Mammary epithelial cell (primary cell): ENCODE measurements at places on chromosomes 1 and 21.

GRCh38 chr1:231590453-231591198 lies 36.0 kb upstream of the DISC1 start:
- DNase-seq = peak; percentile 51

DNA sequence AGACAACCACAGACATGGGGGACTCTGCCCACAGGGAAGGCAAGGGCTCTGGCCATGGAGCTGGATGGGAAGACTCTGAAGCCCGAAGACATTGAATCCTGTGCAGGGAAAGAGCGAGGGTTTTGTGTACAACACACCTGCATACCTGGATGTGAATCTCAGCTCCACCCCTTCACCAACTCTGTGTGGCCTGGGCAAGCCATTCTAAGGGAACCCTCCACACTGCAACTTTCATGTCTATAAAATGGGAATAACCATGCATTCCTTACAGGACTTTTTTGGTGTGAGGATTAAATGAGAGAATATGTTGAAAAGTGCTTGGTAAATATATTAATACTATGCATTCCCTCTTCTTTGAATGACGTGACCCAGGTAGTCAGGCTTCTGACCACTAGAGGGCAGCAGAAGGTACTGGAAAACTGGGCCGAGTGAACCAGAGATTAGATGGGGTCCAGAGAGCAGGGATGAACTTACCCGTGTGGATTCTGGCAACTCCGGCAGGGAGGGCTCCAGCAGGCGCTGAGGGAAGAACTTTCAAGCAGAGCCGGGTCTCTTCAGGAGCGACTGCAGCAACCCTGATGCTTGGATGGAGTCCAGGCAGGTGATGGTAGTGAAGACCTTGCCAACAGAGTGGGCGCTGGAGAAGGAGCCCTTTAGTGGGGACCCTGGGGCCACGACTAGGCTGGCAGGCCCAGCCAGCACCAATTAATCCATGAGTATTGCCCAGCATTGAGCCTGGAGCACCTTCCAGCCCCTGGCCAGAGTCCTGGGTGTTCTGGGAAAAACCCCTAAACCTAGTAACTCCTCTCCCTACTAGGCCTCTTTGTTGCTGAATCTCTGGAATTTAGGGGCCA lies 834 bp upstream of the ELF3 start:
- peak; percentile 80 for DNase-seq

DNA sequence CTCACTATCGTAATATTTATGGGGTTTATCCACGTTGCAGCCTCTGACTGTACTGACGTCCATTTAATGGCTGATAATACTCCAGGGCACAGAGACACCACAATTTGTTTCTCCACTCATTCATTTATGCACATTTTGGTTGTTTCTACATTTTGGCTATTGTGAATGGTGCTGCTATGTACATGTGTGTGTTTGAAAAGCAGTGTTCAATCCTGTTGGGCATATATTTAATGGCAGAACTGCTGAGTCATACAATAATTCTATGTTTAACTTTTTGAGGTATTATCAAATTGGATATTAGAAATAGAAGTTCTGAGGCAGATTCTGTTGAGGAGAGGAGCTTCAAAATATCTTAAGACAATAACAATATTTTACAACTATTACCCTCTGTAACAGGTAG lies 39.0 kb upstream of the NADK start:
- DNase-seq = no peak

GRCh38 chr1:227378871-227379554 lies 60.7 kb upstream of the CDC42BPA start:
- peak; percentile 63 for DNase-seq

DNA sequence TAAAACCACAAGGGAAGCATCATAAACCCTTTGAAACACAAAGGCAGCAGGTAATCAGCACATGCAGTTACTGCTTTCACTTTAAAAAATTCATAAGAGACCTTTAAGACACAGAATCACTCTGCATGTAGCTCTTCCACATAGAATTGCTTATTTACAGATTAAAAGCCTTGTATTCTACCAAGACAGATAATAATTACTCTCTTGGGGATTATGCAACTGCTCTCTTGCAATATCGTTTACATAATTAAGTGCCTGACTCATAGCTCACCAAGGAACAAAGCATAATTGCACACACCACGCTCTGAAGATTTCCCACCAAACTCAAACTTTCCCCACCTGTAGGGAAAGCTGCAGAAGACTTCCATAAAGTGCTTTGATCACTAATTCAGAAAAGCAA lies 87.9 kb downstream of the VAV3 start:
- peak; percentile 61 for DNase-seq

DNA sequence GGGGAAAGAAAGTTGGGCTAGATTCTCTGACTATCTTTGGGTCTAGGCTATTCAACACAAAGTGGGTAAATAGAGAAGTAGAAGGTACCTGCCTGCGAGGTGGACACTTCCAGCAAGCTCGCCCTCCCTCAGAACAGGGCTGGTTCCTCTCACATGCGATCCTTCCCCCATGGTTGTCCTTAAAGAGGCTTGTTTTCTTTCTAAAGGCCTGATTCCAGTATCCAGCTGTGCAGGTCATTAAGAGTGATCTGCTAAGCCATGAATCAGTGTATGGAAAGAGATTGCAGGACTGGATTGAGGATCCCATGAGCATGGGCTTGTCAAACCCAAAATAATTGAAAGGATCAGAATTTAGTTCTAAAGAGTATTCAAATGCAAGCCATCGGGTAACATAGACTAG lies 189.0 kb downstream of the URB2 start:
- DNase-seq = no peak

DNA sequence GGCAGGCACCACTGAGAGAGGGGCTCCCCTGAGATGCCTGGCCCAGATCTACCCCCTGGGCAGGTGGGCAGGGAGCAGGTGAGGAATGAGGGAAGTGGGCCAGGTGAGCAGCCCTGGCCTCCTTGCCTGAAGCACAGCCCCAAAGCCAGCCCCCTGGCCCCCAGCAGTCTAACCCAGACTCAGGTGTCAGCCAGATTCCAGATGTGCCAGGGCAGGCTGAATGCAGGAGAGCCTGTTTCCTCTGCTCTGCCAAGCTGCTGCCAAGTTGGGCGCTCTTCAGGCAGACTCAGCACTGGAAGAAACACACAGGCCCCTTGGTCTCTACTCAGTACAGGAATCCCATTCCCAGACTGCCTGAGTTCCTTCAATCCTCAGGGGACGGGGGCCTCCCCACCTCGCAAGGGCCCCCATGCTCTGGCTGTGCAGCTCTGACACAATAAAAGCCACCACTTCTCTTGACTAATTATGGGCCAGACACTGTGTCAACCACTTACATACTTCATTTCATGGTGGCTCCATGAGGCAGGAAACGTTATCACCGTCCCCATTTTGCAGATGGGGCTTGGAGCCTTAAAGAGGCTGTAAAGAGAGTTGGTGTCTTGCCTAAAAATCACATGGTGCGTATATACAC lies 20.4 kb downstream of the ARHGEF19 start:
- no peak for DNase-seq

DNA sequence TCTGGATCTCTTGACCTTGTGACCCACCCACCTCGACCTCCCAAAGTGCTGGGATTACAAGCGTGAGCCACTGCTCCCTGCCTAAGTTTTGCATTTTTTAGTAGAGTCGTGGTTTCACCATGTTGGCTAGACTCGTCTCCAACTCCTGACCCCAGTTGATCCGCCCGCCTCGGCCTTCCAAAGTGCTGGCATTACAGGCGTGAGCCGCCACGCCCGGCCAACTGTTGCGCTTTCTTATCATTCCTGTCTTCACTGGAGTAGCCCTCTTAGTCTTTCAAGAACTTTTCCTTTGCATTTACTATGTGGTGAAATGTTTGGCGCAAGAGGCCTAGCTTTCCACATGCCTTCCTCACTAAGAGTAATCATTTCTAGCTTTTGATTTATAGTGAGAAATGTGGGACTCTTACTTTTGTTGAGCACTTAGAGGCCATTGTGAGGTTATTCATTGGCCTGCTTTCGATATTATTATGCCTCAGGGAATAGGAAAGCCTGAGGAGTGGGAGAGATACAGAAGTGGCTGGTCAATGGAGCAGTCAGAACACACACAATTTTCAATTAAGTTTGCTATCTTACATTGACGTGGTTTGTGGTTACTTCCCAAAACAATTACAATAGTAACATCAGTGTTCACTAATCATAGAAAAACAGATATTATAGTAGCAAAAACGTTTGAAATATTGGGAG lies 111.0 kb downstream of the ZMYM4 start:
- DNase-seq = no peak

- DNase-seq = peak; percentile 40
These were observed 4.9 kb upstream of the ATXN7L2 start for GRCh38 chr1:109478806-109479205.

DNA sequence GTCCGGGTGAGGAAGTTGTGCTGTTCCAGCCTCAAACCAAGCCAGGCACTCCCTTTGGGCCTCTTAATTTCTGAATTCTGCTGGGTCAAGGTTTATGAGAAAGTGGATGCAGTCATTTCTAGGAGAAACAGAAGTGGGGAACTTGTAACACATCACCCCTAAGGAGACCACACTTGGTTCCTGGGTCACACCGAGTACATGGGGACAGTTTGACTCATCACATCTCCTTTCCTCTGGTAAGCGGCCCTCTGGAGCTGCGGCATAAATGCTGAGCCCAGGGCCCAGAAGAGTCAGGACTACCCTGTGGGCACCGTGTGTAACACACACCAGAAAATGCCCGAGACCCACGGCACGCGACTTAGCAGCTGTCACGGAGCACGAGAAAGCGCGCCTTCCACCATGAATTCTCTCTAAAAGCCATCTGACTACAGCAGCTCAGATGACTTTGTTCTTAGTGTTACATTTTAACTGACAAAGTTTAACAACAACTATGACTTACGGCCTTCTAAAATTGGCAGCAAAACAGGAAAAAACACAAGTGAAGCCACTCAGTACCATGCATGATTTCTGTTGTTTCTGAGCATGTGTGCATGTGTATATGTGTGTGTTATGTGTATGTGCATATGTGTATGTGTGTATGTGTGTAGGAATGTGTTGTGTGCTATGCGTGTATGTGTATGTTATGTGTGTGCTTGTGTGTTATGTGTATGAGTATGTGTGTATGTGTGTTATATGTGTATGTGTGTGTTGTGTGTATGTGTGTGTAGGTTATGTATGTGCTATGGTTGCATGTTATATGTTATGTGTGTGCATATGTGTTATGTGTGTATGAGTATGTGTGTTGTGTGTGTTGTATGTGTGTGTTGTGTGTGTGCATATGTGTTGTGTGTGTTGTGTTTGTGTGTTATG lies 50.8 kb downstream of the TOMM20 start:
- no peak for DNase-seq

GRCh38 chr1:20141466-20141865 lies 2.3 kb downstream of the PLA2G2F start:
- DNase-seq = no peak

GRCh38 chr1:2404890-2405511 lies 7.4 kb downstream of the PEX10 start:
- DNase-seq = no peak

GRCh38 chr1:90946630-90947029 lies 75.2 kb downstream of the ZNF644 start:
- DNase-seq = no peak

GRCh38 chr1:232327899-232328298 lies 302.0 kb downstream of the SIPA1L2 start:
- no peak for DNase-seq

DNA sequence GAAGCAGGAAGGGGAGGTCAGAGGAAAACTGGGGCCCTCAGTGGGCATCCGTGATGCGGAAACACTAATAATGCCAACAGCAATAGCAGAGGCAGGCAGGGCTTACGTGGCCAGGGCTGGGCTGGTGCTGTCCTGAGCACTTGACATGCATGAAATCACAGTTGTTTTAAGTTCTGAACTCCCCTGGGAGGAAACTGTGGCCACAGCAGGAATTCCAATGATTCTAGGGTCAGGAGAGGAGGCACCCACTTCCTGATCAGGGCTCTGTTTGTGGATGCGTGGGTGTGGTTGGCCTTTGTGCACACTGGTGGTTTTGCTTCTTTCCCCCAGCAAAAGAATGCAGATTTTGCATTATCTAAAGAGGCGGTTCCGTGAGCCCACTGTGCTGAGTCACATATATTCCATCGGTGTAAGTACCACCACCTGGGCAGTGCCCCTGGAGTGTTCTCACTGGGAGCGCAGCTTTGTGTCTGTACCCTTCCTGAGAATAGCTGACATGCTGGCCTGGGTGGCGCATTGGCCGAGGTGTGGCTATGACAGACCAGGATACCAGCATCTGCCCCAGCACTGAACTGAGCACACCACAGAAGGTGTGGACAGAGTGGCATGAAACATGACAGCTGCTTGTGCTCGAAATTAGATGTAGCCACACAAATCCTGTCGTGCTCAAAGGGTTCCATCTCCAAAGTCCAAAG lies 71.0 kb downstream of the PDE9A start:
- DNase-seq = peak; percentile 82

DNA sequence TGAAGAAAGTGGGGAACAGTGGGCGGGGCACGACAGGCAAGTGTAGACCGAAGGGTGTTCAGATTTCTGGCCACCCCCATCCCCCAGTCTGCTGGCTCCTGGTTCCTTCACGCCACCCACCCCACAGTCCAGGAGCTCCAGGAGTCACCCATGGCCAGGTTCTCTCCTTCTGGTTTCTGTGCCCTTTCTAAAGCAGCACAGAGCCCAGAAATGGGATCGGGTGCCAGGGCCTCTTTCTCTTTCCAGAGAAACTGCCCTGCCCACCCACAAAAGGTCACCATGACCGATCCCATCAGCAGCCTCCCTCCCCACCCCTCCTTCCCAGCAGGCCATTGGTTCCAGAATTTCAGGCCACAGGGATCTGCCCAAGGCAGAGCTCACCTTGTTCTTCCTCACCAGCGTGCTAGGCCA lies 3.2 kb upstream of the CELSR2 start:
- DNase-seq = no peak

GRCh38 chr1:237760951-237761350 lies 129.8 kb downstream of the ZP4 start:
- peak; percentile 21 for DNase-seq

DNA sequence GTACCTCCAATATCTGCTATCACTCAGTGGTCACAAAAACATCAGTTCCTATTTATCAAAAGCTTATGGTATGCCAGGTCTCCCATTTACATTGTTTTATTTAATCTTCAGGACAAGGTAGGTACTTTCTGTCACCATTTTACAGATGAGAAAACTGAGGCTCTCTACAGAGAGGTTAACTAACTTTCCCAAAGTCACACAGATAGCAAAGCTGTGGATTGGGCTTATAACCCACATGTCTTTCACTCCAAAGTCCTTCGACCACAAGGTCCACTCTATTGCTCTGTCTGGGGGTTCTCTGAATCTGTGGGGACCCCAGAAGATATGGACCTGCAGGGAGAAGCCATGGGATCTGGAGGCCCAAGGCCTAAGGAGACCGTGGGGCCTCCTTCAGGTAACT lies 26.6 kb upstream of the EPS8L3 start:
- DNase-seq = no peak

- no peak for DNase-seq
These were observed at the start of gene RAB42 for GRCh38 chr1:28591708-28592320. RAB42 (plus strand) TSS chr1:28592265; CDS start chr1:28592512, 247 bp downstream.

DNA sequence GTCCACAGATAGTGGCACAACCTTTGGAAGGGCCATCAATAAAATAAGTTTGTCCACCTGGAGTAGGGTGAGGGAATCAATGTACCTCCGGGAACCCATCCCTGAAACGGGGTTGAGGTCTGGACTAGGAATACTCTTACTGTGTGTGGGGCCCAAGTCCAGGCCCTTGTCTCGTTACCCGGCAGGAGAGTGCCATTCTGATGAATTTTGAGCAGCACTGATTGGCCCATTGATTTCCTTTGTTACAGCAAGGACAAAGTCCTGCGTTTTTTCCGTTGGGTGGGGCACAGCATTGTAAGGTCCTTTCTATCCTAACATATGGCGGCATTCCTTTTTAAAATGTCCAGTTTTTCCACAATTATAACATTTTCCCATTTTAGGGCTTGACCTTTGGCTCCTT lies 75.2 kb downstream of the AXDND1 start:
- no peak for DNase-seq

- DNase-seq = no peak
These were observed 2.7 kb upstream of the CD5L start for GRCh38 chr1:157844089-157844830.

GRCh38 chr1:150512846-150513245 lies 2.7 kb upstream of the FALEC start:
- DNase-seq = no peak
